ENCODE measurements at places on chromosomes 3 and 15.

GRCh38 chr15:96462768-96463750 is 132.6 kb downstream of the NR2F2 start:
- no peak for DNase-seq

DNA sequence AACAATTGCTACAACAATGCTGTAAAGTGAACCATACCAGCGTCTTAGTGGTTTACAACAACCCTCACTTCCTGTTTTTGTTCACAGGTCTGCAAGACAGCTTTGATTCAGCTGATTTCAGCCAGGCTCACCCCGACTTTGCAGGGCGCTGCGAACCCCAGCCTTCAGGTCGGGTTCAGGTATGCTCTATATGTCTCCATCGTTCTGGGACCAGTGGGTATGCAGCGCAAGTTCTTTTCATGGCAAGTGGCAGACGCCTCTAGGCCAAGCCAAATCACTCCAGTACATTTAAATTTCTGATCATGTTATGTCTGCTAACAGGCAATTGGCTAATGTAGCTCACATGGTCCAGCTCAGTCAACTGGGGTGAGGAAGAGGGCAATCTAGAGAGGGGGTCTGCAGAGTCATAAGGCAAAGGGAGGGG is 52.4 kb upstream of the RGMA start:
- DNase-seq: no peak

GRCh38 chr3:27570421-27571106 is 86.4 kb upstream of the SLC4A7 start:
- no peak for DNase-seq

- DNase-seq: no peak
These were observed 28.0 kb downstream of the ACAA1 start for GRCh38 chr3:38108649-38109579.

DNA sequence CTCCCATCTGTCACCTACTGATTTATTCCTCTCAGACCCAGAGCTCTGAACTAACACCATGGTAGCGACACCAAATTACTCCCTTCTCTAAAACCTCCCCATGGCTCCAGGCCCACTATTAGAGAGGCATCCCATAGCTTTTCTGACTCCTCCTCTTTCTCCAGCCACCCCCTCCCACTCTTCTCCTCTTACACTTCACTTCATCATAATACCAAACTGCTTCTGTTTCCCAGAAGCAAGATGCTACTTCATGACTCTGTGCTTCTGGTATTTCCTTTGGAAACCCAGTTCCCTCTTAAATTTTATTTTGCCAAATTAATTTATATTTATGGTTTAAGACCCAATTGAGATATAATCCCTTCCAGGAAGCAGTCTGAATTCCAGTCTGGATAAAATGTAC is 465.1 kb upstream of the PDZRN3 start:
- no peak for DNase-seq

DNA sequence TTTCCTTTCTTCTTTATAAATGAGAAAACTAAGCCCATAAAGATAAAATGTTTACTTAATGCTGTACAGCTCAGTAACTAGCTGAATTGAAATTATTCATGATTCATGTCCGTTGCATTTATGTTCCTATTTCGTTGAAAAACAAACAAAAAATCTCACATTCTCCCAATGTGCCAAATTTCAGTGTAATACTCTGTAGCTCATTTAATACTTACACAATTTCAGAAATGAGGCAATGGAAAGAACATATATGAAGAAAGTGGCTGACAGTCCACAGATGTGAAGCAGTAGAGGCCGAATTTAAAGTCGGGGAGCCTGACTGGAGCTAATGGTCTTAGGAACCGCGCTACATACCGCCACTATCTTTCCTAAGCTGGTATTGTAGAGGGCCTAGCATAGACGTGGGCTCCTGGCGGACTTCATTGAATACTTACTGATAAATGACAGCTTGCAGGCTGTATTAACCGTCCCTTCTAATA is 651 bp downstream of the PLSCR2 start:
- DNase-seq: no peak

DNA sequence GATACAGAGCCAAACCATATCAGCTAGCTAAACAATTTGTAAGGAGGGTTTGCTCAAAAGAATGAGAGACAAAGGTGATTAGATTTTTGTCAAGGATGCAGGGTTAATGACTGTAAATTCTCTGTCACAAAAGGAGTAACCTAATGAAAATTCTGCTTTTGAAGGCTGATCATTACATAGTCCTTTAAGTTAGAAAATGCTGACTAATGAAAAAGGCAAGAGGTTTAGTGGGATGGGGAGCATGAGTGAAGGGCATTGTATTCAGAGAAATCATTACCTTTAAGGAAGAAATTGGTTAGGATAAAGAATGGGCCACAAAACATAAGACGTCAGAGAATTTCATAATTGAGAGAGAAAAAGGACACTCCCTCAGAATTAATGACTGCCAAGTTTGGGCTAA is 97.7 kb downstream of the TP63 start:
- DNase-seq: no peak

DNA sequence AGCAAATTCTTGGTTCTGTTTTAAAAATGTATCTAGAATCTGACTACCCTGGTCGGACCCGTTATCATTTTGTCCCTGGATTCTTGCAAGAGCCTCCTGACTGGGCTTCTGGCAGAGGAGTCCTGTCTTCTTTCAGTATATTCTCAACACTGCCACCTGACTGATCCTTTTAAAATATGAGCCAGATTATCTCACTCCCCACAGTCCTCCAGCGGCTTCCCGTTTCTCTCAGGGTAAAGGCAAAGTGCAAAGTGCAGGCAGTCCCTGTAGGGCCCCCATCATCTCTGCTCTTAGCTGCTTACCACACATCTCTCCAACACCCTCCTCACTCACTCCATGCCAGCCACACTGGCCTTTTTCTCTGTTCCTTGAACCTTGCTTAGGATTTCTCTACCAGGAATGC is 28.4 kb downstream of the CRTC3 start:
- DNase-seq: no peak

DNA sequence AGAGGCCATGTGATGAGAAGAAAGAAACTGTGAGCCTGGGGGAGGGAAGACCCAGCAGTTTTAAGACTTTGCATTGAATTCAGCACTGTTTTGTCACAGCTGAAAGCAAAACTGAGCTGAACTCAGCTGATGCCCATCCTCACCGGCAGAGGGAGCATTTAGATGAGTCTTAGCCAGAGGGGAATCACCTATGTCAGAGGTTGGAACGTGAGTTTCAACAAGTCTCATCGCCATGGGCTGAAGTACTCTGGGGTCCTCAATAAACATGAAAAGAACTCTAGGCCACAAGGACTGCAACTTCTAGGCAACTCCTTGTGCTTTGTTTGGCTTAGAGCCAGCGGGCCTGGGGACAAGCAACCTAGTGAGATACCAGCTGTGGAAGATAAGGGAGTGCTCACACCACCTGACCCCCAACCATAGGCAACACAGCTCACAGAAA is 324.5 kb downstream of the TBL1XR1 start:
- no peak for DNase-seq

- DNase-seq: no peak
These were observed 13.4 kb downstream of the TRA2B start for GRCh38 chr3:185924375-185924774.

- no peak for DNase-seq
These were observed 81.7 kb downstream of the TAMM41 start for GRCh38 chr3:11764931-11765363.

DNA sequence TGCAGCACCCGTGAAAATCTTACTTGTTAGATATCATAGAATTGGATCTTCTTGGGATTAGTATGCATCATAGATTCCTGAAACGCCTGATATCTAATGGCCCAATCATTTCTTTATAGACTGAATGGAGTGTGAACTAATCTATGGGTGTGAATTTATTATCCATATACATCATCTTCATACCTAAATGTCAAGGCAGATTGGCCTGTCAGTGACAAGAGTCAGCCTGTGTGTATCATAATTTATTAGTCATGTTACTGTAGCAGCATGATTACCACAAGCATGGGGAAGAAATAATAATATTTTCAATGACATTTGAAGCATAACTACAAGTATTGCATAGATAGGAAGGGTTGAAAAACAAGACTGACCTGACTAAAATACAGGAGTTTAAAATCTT is 235.8 kb downstream of the RAP2B start:
- DNase-seq: no peak

GRCh38 chr15:33730815-33731214 is 237.5 kb upstream of the CHRM5 start:
- no peak for DNase-seq

DNA sequence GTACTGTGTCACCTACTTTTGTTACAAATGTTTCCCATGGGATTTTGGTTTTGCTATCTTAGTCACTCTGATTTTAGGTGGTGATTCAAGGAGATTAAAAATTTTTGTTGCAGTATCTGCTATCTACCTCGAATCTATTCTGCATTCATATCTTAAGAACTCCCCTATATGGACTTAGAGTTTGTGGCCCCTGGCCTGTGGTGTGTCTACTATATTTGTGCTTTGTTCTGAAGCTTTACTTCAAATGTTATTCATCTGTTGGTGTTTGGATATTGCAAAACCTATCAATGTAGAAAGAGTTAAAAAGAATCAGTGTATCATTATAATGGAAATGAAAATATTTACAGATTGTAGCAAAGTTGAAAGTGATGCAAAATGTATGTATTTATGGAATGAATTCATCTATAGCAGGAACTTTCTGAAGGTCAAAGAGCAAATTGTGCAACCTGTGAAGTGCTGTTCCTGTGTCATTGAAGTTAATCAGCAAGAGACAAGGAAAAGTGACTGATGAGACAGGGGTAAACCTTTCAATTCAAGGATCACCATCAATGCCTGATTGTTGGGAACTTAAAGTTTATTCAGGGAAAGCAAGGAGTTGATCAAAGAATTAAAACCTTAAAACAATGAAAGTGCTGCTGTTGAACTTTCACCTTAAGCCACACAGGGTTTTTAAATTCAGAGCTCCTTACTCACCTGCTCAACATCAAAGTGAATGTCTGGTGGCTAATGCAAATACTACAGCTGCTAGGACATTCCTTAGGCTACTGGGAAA is 71.0 kb downstream of the SLMAP start:
- DNase-seq: no peak

- DNase-seq: no peak
These were observed 195.9 kb downstream of the SLCO3A1 start for GRCh38 chr15:92049290-92049989.

DNA sequence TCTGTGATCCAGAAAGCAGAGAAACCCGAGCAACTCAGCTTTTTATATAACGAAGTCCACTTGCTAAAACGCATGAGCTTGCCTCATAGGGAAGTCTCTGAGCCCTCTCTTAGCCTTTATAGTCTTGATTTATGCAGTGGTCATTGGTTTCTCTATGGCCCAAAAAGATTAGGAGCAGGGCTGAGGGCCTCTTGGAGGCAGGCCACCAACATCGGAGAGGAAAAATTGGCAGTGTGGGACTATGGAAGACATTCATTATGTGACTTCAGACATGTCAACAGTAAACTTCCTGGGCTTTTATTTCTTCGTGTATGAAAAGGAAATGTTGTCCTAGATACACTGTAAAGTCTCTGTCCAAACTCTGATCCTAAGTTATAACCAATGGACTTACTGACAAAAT is 13.5 kb downstream of the RAB8B start:
- DNase-seq: no peak

Data from NCI-H1105 treated with DMSO at 0.1 percent for 48 hours (cell line).